ENCODE measurements at places on chromosomes 11 and 22.

- no peak for DNase-seq
Observed at GRCh38 chr11:110730773-110731172, 18.5 kb upstream of the ARHGAP20 start.

DNA sequence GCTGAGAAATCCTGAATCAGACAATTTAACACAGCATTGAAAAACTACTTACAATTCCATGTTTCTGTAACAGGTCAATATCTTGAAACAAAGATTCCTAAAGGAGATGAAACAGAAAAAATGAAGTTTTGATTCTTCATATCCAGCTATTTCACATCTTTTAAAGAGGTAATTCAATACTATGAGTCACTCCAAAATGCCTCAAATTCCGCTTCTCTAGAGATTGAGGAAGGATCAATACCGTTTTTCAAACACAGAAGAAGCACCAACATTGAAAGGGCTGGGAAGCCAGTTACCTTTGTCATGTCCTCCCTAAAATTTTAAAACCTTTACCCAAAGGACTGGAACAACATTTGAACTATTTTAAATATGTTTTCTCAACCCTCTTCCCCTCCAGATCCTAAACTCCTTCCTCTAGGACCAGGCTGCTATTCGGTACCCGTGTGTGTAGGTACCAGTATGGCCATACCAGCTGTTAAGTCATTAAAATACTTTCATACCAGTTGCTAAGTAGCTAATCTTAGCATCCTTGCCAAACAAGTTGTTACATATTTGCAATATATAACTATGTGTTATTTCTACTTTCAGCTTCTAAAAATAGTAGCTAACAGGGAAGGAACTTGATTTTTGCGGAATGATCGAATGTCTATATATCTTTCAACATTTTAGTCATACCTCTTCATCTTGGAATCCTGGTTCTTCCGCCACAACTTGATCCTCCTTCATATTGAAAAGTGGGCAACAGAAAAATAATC lies 2.3 kb downstream of the DMC1 start:
- DNase-seq: no peak

DNA sequence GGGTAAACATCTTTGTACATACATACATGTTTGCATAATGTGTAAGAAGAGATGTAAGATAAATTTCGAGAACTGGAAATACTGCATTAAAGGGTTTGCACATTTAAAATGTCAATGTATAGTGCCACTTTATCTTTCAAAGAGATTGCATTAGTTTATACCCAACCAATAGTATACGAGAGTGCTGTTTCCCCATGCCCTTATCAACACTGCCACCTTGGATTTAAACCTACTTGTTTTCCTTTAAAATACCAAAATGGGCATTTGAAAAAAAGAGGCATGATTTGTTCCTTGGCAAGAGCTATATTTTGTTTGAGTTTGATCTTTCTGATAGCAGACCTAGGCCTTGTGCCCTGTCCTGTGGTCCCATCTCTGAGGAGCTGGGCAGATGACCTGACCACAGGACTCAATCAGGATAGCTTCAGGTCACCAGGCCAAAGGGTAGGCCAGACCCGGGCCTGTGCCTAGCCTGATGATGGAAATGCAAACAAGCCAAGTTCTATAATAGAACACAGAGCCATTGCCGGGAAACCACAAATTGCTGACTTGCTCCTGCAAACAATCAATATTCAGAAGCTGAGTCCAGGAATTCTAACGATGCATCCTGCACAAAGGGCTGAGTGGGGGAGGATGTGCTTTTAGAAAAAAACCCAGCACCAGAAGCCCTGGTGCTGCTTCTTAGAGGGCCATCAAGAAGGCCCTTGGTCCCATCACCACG lies 16.9 kb upstream of the ALG8 start:
- DNase-seq: no peak

GRCh38 chr11:62137276-62137861 lies 13.6 kb downstream of the INCENP start:
- no peak for DNase-seq

- no peak for DNase-seq
Observed at GRCh38 chr22:35375031-35375430, 5.9 kb upstream of the HMOX1 start.

- DNase-seq: no peak
Observed at GRCh38 chr11:70303070-70303469, 32.6 kb downstream of the PPFIA1 start.

DNA sequence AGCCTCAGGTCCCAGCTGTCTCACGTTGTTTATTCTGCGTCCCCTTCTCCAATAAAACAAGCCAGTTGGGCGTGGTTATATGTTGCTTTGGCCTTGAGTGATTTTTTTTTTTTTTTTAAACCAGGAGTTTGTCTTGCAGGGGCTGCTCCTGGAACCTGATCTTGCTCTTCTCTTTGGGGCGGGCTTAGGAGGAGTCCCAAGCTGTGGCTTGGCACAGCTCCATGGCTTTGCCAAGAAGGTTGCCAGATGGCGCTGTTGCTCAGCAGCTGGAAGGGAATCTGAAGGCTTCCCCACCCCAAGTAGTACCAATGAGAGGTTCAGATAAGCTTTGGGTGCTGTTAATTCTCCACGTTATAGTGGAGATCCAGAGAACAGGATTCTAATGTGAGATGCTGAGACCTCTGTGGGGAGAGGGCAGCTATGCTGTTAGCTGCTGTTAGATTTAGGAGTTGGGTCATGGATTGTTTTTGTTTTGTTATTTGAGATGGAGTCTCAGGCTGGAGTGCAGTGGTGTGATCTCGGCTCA lies 2.0 kb upstream of the FERMT3 start:
- peak; percentile 89 for DNase-seq

GRCh38 chr11:776561-777287 lies 563 bp downstream of the GATD1 start:
- DNase-seq: peak; percentile 78

- peak; percentile 77 for DNase-seq
Observed at GRCh38 chr11:59102259-59102765, 4.7 kb upstream of the FAM111B start.

DNA sequence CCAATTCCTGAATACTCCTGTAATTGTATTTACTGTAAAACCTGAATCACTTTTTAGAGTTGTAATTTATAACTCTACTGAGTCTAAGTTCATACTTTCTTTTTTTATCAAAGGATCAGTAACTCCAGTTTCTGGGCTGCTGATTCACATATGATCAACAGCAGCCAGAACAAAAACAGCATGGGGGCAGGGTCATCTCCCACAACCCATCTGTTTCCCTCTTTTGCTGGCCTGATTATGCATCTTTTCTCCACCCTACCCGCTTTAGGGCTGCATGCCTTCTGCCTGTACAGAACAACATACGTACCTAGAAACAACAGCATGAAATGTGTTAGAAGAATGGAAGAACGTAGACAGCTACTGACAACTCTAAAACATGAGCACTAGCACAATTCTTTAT lies 76.0 kb downstream of the MRTFA start:
- DNase-seq: no peak

DNA sequence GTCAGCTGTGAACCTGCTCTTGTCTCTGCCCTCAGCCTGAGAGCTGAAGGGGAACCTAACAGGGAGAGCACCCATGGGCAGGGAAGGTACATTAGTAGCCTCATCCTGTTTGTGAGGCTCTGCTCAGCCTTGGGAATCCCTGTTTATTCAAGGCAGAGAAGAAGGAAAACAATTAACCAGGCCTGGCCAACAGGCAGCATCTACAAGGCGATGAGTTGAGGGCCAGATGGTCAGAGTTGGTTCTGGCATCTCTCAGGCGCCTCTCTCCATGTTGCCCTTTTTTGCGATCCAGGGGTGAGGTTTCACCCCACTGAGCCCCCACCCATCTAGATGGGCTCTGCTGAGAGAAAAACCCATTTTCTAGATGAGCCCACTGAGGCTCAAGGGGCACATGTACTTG lies 54.0 kb upstream of the TOP3B start:
- no peak for DNase-seq

- DNase-seq: no peak
Observed at GRCh38 chr11:124891373-124891861, 6.2 kb downstream of the ROBO4 start.

- DNase-seq: no peak
Observed at GRCh38 chr11:64382586-64382985, 23.6 kb downstream of the RPS6KA4 start.

DNA sequence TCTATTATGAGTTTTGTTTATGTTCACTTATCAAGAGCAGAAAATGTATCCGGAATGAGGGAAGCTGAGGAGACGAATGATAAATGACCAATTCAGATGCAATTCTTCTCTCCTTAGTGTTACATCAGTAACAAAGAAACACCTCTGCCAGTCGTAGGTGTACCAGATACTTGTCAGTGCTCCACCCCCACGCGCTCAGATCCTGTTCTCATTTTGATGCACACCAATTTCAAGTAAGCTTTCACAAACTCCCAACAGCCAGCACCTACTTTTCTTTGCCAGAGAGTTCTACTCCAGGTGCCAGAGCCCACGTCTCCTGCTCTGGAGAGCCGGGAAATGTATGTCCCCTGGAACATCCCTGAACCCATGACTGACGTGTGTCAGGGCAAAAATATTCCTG lies 43.7 kb downstream of the OR8B12 start:
- no peak for DNase-seq

GRCh38 chr11:45671246-45672171 lies 6.1 kb upstream of the CHST1 start:
- DNase-seq: peak; percentile 34

DNA sequence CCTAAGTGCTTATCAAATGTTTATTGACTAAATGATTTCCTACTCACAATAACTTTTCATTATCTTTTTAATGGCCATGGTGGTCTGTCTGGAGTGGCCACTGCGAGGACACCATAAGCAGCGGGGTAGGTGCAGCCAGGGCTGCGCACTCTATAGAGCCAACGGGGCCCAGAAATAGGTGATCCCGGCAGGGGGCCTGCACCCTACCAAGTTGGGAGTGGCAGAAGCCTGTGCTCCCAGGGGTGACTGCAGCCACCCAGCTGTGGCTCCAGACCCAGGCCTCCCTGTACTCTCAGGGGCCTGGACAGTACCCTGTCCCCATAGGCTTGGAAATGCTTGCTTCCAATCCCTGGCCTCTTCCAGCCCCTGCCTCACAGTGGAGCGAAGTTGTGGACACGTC lies 426.4 kb upstream of the FAT3 start:
- DNase-seq: no peak

DNA sequence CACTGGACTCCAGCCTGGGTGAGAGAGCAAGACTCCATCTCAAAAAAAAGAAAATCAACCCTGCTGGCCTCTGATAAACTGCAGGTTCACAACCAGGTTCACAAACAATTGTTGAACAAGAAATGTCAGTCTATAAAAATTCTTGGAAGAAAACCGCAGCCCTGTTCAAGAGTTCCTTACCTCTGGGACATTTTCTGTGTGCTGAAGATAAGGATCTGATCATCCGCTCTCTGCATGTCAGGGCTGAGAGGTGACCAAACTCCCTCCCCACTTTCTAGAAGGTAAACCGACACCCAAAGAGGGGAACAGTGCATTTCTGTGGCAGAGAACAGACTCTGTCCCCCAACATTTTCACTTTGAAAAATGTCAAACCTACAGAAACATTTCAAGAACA lies 4.2 kb upstream of the UPK3A start:
- no peak for DNase-seq

GRCh38 chr22:48389916-48390315 lies 1437.8 kb downstream of the BRD1 start:
- no peak for DNase-seq

GRCh38 chr11:60910281-60910687 lies 3.7 kb upstream of the TMEM109 start:
- no peak for DNase-seq

DNA sequence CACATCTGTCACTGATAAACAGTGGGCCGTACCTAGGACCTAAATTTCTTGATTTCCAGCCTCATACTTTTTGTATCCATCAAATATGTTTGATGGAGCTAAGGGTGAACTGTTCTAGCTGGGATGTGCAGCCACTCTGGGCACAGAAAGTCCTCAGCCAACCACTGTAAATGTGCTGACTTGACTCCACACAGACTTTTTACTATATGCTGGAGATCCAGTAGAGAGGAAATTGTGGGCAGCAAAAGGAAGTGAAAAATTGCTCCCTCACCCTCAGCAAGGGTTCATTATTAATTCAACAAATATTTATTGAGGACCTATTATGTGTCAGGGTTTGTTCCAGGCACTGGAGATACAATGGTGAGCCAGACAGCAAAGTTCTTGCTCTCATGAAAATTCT lies 54.2 kb upstream of the AMPD3 start:
- DNase-seq: no peak

- DNase-seq: no peak
Observed at GRCh38 chr11:203056-203944, 3.9 kb downstream of the BET1L start.
